Lower leg skin (tissue), 4 donors: ENCODE measurements at places on chromosomes 4 and X. TPM values are rescaled to one million over a fixed set of nuclear protein-coding genes. Genes with fewer than 3 reads are reported as not detected.
A peak's percentile ranks its signal among the peaks of the same experiment; 100 is the strongest.

Gene VSIG4
- total RNA-seq, result 40.8 TPM

DNA sequence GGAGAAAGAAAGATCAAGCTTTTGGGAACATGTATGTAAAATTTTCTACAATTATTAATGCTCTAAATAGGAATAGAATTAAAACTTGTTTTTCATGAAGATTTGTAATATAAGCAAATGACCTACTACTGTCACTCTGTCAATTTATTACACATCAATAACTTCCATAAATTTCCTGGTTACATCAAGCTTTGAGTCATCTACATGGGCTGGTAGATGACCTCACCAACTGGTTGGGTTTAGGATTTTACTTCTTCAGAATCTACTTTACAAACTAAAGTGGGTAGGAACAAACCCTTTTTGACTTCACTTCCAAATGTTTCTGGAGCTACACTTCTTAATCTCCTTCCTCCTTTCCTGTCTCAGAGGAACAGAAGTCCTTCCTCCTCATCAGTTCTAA lies 12.0 kb upstream of the LRAT start:
- no peak for DNase-seq

- DNase-seq, result no peak
Measured at GRCh38 chr4:156388826-156389225, 435.2 kb upstream of the CTSO start.

Gene UGT2A3
- total RNA-seq, result not detected

DNA sequence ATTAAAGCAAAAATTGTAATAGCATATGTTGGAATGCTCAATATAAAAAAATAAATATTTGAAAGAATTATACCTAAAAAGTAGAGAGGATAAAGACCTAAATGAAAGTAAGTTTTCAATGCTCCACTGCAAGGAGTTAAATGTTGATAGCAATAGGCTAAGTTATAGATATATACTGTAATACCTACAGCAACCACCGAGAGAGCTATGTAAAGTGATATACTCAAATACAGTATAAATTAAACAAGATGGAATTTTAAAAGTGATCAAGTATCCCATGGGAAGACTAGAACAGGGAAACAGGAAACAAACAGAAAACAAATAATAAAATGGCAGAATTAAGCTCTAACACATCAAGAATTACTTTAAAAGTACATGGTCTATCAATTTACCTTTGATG lies 73.9 kb downstream of the CASP3 start:
- DNase-seq, result no peak

Gene F8A1
- 6.7 TPM for total RNA-seq

- DNase-seq, result no peak
Measured at GRCh38 chr4:7826176-7826908, 113.3 kb downstream of the AFAP1 start.

DNA sequence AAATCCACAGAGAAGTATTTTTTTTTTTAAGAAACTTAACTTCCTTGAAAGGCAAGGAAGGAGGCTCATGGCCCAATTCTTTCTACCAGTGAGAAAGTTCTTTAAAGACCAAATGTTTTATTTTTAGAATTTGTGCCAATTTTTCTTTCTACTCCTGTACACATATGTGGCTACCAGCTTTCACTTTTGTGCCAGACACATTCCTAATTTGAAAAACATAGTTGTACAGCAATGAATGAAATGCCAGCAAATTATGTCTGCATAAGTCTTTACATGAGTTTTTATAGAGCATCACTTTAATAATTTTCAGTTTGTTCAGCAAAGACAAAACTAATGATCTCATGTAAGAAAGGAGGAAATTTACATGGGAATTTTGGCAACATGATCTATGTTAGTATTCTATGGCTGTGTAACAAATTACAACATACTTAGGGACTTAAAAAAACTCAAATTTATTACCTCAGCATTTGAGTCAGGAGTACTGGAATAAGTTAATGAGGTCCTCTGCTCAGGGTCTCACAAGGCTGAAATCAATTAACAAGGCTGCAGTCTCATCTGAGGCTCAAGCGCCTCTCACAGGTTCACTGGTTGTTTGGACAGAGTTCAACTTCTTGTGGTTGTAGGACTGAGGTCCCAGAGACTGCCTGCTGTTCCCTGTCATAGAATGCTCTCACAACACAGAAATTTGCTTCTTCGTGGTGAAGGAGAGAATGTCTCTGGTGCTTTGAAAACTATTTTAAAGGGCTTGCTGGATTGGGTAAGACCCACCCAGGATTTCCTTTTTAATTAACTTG lies 678.2 kb upstream of the FAM241A start:
- DNase-seq, result no peak

DNA sequence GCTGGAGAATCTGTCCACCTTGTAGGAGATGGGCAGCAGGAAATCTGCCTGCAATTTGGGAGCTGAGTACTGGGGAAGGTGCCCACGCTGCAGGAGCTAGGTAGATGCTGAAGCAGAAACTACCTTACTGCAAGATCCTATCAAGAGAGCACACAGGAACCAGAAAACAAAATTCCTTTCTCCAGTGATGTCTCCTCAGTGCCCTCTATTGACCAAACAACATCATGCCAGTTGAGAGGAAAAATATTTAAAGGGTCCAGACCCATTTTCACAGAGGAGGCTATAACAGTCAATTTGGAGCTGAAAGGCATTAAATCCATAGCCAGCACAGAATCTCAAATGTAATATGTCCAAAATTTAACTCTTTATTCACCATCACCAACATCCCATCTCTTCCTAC lies 406.8 kb downstream of the SLITRK2 start:
- DNase-seq, result no peak

DNA sequence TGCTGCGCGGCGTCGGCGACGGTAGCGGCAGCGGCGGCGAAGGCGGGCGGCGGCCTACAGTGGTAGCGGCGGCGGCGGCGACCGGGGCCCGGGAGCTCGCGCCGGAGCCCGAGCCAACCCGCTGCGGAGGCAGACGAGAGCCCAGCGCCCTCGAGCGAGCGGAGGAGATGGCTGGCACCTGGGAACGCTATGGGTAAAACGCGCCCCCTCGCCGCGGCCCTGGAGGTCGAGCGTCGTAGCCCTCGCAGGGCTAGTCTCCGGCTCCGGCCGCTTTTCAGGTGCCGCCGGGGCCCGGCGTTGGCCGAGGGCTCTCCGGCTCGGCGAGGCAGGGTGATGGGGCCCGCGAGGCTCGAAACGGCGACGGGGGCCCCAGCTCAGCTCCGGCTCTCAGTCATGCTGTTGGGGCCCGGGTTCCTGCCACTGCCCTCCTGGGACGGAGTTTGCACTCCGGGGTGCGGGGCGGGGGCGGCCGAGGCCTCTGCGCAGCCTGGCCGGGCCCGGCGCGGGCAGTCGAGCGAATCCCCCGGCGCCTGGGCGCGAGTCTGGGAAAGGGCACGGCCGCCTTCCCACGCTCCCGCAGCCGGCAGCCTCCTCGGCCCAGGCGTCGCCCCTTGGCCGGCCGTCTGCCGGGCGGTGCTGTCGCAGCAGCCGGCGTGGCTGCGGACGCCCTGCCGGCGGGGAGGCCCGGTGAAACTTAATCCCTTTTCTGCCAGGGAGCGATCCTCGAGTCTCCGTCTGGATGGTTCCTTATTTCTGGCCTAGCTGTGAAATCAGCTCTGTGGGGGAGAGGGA lies 768 bp downstream of the MID2 start:
- no peak for DNase-seq

DNA sequence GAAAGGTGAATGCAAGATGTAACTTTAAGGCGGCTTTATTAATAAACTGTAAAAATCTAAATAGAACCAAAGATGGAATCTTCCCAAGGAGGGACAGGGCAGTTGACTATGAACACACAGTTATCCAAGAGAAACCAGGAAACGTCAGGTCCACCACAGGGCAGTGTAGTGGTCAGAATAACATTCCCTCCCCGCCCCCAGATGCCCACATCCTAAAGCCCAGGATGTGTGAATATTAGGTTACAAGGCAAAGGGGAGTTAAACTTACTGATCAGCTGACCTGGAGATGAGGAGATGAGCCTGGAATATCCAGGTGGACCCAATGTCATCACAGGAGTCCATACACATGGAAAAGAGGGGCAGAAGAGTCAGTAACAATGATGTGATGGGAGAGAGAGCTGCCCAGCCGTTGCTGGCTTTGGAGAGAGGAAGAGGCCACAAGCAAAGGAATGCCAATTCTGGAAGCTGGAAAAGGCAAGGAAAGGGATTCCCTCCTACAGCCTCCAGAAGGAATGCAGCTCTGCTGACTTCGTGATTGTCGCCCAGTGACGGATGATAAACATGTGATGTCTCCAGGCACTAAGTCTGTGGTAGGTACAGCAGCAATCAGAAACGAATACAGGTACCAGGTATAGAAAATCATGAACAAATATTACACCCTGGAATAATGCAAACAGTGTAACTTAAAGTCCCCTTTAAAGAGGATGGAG lies 5.2 kb downstream of the SH3KBP1 start:
- peak; percentile 32 for DNase-seq

Gene G3BP2
- total RNA-seq, result 54.3 TPM
